ENCODE measurements at places on chromosomes 6 and 20. TPM values are rescaled to one million over a fixed set of nuclear protein-coding genes. Genes with fewer than 3 reads are reported as not detected.

DNA sequence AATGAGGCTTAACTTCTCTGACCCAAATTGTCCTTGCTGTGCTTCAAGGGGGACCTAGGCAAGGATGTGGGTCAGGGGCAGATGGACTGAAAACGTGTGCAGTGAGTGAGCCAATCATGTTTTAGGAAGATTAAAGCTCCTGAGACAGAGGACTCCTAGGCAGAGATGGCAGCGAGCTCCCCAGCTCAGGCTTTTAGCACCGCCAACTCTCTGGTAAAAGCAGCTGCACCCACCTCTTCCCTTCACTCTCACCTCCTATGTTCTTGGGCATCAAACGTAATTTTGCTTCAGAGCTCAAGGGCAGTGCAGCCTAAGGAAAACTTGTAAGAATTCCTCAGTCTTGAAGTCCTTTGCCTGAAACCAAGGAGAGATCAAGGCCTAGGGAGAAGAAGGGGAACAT lies 10.3 kb downstream of the RPP21 start:
- no peak for DNase-seq

DNA sequence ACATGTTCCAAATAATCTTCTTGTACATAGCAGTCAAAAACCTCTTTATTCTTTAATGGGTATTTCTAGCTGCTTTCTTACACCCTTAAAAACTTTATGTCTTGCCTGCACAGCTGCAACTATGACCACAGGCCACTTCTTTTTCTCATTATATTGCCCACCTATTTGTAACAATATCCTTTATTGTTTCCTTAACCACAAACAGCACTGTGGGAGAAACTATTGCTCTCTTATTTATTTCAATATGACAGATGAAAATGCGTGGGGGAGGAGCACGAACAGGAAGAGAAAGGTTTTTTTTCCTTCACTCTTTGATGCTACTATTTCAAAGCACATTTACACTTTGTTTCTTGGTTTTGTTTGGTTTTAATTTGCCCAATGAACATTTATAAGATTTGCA lies 253.5 kb downstream of the GJA1 start:
- no peak for DNase-seq

DNA sequence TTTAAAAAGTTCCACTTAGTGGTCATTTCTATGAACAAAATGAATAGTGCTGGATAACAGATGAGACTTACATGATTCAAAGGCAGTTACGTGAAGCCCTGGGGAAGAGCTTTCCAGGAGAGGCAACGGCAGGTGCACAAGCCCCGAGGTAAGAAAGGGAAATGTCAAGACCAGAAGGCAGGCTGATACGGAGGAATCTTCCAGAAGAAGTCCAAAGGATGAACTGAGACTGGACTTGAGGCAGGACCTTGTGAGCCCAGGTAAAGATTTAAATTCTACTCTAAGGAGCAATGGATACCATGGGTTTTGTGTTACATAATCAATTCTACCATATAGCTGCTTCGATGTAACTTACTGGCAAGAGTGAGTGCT lies 164.6 kb downstream of the BCAS1 start:
- DNase-seq, result no peak

The OR2H2 gene
- total RNA-seq, result not detected

- no peak for DNase-seq
Observed at GRCh38 chr20:34175079-34175478, 63.0 kb upstream of the EIF2S2 start.

GRCh38 chr20:33791959-33792597 lies 19.1 kb upstream of the CHMP4B start:
- DNase-seq, result no peak

- DNase-seq, result no peak
Observed at GRCh38 chr6:29749308-29749662, 26.1 kb downstream of the HLA-F start.

DNA sequence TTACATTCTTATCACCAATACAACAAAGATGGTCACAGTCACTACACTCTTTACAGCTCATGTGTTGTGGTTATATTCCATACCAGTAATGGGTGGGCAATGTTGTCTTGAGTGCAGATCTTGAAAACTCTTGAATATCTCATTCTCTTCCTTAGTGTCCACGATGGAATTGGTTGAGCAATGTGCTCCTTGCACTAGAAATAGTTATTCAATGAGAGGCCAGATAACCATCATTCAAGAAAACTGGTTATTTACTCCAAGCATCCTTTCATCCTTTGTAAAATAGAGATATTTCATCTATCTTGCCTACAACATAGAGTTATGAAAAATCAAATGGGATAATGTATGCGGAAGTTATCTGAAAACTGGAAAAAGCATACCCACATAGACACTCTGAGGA lies 215.9 kb downstream of the ARHGAP18 start:
- DNase-seq, result no peak

Measured in thymus (tissue), 14 donors.